ENCODE measurements at places on chromosomes 6 and 20. TPM values are rescaled to one million over a fixed set of nuclear protein-coding genes. Genes with fewer than 3 reads are reported as not detected.

DNA sequence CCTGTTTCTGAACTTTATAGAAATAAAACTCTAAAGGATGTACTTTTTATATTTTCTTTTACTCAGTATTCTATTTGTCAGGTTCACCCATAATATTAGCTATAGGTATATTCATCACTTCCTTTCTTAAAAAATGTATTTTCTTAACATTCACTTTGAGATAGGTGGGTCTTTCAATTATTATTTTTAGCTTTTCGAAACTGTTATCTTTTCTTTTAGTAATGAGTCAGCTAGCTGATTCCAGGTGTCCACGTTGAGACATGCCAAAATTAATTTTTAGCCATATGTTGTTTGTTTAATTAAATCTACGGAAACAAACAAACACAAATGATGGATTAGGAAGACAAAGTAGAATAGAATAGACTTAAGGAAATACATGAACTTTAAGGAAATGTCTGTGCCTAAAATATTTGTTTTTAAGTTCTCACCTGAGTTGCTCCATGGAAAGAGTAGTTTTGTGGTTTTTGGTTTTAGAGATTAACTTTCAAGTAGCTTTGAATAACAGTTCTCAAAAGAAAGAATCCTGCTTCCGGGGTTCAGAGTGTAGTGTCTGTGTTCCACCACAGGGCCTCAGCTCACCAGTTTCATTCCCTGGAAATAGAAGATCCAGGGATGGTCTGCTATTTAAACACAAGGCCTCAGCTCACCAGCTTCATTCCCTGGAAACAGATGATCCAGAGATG is 435.0 kb downstream of the HAO1 start:
- H3K4me3 ChIP-seq, result no peak overlapping the region
- no peak for DNase-seq
- no peaks in the 10 kb centered on the region for H3K27me3 ChIP-seq
- no peak overlapping the region for H3K27ac ChIP-seq
- no peaks in the 10 kb centered on the region for H3K36me3 ChIP-seq
- no peaks in the 10 kb centered on the region for H3K4me1 ChIP-seq

DNA sequence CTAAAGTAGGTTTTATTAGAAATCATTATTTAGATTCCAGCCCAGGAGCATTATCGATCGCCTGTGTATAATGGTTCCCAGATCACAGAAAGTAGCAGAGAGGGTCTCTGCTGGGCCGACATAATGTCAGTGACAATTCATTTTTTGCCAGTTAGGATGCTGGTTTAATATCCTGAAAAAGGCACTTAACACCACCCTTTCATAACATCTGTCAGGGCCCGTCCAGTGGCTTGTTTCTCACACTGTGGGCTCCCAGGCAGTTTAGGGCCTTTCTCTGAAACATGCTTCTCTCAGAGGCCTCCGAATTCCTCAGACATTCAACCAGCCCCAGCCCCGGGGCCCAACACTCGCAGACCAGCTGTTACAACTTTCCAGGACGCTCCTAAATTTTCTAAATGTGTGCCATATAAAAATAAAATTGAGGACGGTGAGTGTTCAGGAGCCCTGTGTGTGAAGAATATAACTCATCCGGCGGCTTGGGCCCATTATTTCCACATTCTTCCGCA is 108.6 kb upstream of the EYA4 start:
- H3K36me3 ChIP-seq, result no peaks in the 10 kb centered on the region
- H3K4me1 ChIP-seq, result no peaks in the 10 kb centered on the region
- no peak for DNase-seq
- no peak overlapping the region for H3K27ac ChIP-seq

- no peak overlapping the region for H3K27ac ChIP-seq
- H3K4me1 ChIP-seq, result no peaks in the 10 kb centered on the region
- peaks cover 16% of the 10 kb centered on the region for H3K36me3 ChIP-seq
Observed at GRCh38 chr6:34284563-34285447, 36.0 kb upstream of the SMIM29 start.

GRCh38 chr6:52512199-52512598 is 64.7 kb downstream of the TRAM2 start:
- no peak overlapping the region for H3K27ac ChIP-seq
- peaks cover 47% of the 10 kb centered on the region for H3K36me3 ChIP-seq
- no peak for DNase-seq

- H3K4me1 ChIP-seq, result peaks cover 22% of the 10 kb centered on the region
- H3K27ac ChIP-seq, result no peak overlapping the region
- H3K4me3 ChIP-seq, result no peak overlapping the region
- H3K36me3 ChIP-seq, result no peaks in the 10 kb centered on the region
- H3K27me3 ChIP-seq, result no peaks in the 10 kb centered on the region
- DNase-seq, result no peak
Observed at GRCh38 chr6:43481075-43481474, 3.7 kb downstream of the TJAP1 start.

DNA sequence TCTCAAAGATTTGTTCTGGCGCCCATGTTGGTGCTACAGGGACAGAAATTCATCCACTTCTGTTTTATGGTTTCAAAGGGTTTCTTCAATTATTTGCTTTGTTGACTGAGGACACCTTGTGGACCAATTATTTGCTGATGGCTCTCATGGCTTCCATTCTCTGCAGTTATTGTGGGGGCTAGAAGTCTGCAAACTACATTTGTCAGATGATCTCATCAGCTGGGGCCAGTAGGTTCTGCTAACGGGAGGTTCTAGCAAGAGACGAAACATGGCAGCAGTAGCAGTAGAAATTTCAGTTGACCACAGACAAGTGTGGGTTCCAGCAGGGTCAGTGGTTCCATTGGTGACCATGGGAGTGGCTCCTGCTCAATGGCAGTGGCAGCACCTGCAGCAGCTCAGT is 72.8 kb upstream of the BLCAP start:
- no peaks in the 10 kb centered on the region for H3K36me3 ChIP-seq
- DNase-seq, result no peak
- no peaks in the 10 kb centered on the region for H3K4me1 ChIP-seq
- H3K27me3 ChIP-seq, result peaks cover 3% of the 10 kb centered on the region

- no peaks in the 10 kb centered on the region for H3K36me3 ChIP-seq
- peak overlapping the region; percentile 11 for H3K4me3 ChIP-seq
- H3K27ac ChIP-seq, result no peak overlapping the region
Observed at GRCh38 chr20:32482442-32483261, 102.5 kb downstream of the NOL4L start.

- H3K4me1 ChIP-seq, result peaks cover 5% of the 10 kb centered on the region
- H3K27ac ChIP-seq, result no peak overlapping the region
- DNase-seq, result no peak
- no peaks in the 10 kb centered on the region for H3K36me3 ChIP-seq
- H3K4me3 ChIP-seq, result no peak overlapping the region
Observed at GRCh38 chr6:32108094-32108627, 977 bp downstream of the TNXB start.

DNA sequence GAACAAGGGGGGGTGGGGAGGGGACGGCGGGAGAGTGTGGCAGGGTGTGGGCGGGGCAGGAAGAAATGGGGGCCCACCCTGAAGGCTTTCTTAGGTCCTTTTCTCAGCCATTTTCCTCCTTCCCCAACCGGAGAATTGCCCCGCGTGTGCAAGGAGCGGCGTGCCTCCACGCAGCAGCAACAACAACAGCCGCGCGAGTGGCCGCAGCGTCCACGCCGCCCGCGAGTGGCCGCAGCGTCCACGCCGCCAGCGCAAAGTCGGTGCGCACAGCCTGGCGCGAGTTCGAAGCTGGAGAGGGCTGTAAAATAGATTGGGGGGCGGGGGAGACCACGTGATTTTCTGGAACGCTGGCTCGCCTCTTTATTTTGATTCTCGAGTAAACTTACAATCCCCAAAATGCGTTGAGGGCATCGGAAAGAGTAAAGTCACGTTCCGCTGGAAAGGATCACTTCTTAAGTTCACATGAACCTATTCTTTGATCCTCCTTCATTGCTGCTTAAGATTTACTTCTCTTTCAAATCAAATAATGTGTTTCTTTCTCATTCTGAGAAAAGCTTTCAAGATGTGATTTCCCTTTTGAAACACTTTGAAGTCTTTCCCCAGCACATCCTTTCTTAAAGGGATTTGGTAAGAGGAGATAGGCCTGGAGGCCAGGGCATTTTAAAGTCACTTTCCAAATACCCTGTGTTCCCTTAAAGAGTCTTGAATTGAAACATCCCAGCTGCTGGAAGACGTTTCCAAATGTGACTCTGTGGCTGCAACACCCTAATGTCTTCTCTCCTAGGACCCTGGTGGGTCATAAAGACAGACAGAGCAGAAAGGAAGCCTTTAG is 66.7 kb upstream of the ZNF217 start:
- peak overlapping the region; percentile 87 for H3K4me3 ChIP-seq
- DNase-seq, result peak; percentile 2
- H3K27me3 ChIP-seq, result no peaks in the 10 kb centered on the region
- H3K27ac ChIP-seq, result peak overlapping the region; percentile 26
- H3K36me3 ChIP-seq, result no peaks in the 10 kb centered on the region

DNA sequence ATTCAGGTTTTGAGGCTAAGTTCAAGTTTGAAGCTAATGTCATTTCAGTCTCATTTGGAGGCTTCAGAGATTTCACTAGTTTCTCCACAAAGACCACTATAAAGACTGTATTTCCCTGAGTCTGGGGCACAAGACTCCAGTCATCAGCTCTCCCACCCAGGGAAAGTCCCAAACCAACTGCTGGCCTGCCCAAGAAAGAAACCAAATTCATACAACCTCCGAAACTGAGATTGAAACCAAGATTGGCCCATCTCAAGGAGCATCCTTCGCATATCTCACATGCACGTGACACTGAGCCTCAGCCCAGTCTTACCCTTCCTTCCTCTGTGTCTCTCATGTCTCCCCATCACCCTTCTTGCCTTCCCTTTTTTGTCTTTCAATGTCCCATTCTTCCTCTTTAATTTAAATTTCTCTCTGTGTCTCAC is 3.5 kb upstream of the LTA start:
- DNase-seq, result peak; percentile 72
- H3K27ac ChIP-seq, result peak overlapping the region; percentile 95
- H3K4me1 ChIP-seq, result peaks cover 65% of the 10 kb centered on the region
- no peaks in the 10 kb centered on the region for H3K27me3 ChIP-seq
- peak overlapping the region; percentile 68 for H3K4me3 ChIP-seq

KCNQ5 gene
- 0.45 TPM for polyA plus RNA-seq

BPIFB1 gene
- not detected for polyA plus RNA-seq

ABHD12 gene
- 26.8 TPM for polyA plus RNA-seq

CAPN11 gene
- not detected for polyA plus RNA-seq

APMAP gene
- polyA plus RNA-seq, result 83.2 TPM

SLC22A7 gene
- polyA plus RNA-seq, result not detected

AKAP12 gene
- polyA plus RNA-seq, result not detected

Data from CD4-positive, CD25-positive, alpha-beta regulatory T cell (primary cell).